ENCODE measurements at places on chromosomes 13 and 19.

DNA sequence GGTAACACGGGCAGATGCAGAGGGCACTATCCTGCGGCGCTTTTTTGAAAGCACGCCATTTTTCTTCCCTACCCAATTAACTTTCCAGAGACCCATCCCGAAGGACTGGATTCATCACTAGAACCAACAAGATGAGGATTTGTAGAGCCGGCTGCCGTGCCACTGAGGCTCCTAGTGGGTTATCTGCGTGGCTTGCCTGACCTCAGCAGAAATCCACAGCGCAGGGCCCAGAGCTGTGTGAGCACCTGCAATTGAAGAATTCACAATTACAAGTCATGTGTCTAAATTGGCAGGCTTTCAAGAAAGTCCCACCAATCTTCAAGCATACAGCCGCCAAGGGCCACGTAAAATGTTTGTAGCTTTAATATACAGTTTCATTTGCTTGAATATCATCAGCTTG, 75.5 kb downstream of the ALOX5AP start:
- peak; percentile 5 for DNase-seq

DNA sequence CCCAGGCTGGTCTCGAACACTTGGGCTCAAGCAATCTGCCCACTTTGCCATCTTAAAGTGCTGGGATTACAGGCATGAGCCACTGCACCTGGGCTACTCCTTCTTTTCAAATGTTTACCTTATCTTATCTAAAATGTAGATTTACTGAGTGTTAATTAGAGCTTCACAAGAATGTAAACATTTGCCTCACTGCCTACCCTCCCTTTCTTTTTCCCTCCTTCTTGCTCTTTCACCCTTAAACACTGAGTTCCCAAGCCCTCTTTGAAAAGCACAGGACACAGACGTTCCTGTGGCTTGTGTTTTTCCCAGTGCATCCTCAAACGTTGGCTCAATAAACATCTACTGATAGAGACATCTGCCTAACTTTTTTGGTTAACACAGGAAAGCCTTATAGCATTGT, 32.7 kb upstream of the CYSLTR2 start:
- no peak for DNase-seq

- no peak for DNase-seq
Measured at GRCh38 chr19:34661357-34661756, 15.6 kb downstream of the SCGB2B2 start.

DNA sequence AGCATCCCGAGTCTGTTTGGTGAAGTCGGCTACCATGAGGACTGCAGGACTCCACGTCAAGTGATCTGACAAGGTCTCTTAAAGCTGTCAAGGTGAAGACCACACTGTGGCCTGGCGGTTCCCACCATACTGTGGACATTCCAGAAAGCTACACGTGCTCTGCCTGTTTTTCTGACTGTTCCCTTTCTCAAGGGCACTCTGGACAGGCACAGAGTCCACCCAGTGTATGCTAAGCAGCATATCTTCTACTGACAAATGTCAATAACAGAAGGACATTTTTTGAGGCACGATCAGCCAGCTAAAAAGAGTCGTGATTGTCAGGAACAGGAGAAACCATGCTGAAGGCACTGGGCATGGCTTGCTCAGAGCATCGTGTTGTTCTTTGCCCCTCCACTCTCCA, 12.8 kb upstream of the WASF3 start:
- no peak for DNase-seq

DNA sequence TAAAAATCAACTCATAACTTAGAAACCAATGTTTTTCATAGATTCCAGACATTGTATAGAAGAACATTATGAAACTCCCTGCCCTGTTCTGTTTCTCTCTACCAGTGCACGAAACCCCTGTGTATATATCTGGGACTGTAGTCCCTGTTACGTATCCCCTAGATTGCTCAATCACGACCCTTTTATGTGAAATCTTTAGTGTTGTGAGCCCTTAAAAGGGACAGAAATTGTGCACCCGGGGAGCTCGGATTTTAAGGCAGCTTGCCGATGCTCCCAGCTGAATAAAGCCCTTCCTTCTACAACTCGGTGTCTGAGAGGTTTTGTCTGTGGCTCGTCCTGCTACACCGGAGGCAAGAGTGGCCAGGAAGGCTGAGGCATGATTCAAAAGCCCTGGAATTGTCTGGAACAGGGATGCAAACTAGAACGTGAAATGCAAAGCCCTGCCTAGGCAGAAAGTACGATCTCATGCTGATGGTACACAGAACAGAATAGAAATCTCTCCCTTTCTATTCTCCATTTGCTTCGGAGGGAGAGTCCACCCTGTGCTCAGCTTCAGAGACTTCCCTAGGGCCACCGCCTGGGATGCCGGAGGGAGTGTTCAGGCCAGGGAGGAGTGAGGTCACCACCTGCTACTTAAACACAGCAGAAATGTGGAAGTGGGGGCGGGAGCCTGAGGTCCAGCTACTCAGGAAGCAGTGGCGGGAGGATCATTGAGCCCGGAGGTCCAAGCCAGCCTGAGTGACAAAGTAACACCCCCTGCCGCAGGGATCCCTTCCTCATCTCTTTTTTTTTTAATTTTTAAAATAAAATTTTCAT, 758 bp upstream of the ZNF888 start:
- no peak for DNase-seq

GRCh38 chr13:51827254-51827653, 17.7 kb downstream of the TMEM272 start:
- DNase-seq, result no peak

DNA sequence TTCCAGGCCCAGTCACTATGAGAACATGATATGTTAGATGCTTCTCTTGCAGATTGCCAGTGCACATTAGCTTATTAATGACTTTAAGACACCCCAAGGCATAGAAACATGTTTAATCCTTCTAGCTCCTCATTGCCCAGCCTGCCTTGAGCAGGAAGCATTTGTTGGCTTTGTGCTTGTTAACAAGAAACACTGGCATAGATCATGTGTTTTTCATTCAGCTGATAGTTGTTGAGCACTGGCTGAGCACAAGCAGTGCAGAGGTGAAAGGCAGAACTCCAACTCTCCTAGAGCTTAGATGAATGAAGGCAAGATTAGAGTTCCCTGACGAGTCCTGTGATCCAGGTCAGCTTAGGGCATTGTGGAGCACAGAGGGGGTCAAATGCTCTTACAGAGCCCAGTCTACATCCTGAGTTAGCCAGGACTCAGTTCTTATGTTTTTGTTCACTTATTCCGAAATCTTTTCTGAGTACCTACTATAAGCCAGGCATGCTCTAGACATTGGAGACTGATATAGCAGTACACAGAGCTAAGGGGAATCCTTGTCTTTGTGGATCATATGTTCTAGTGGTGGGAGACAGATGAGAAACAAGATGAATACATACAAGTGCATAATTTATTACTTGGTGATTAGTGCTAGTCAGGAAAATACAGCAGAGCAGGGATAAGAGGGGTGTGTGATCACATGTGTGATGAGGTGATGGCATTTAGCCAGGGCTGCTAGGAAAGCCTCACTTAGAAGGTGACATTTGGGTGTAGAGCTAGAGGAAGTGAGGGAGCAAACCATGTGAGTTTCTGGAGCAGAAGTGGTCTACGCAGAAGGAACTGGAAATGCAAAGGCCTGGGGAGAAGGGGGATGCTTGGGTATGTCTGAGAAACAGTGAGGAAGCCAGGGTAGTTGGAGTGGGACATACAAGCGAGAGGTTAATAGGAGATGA, 101.2 kb downstream of the WASF3 start:
- no peak for DNase-seq

- DNase-seq, result no peak
Measured at GRCh38 chr13:97250560-97250959, 28.4 kb downstream of the MBNL2 start.

DNA sequence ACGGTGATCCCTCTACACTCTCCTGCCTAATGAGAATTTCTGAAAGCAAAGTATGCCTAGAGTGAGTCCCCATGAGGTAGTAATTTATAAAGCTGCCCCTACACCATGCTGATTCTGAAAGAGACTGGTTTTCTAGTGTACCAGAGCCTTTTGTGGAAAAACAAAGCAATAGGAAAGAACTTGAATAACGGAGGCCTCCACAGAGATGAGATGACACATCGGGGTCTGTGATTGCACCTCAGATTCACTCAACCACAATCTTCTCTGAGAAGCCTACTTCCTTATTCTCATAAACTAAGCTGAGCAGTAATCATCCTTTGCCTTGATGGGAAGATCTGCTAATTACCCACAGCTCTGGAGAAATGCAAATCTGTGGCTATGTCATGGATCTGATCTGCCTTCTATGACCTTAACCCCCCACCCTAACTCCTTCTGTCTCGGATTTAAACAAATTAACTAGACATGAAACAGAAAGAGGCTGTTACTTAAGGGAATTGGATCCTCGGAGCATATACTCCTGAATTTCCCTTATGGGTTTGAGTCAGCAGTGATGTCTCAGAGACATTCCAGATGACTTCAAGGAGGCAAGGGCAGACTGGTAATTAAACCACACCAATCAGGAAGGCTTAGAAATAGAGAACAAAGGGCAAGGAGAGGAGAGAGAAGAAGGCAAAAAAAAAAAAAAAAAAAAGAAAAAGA, 128.0 kb downstream of the DCT start:
- DNase-seq, result no peak

- DNase-seq, result no peak
Measured at GRCh38 chr19:39194832-39195542, 1.8 kb upstream of the NCCRP1 start.
